GM12891 (cell line): ENCODE measurements at places on chromosomes 16 and 17.

DNA sequence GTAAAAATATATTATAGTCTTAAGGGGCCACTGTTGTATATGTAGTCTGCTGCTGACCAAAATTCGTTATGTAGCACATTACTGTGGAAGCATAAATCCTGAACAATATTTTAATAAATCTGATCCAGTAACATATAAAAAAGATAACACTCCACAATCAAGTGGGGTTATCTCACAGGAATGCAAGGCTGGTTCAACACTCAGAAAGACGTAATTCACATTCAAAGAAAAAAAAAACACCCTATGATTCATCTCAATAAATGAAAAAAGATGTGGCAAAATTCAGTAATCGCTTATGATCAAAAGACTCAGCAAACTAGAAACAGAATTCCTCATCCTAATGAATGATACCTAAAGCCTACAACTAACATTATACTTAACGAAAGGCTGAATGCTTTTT, 47.8 kb downstream of the CREBBP start:
- DNase-seq: no peak

DNA sequence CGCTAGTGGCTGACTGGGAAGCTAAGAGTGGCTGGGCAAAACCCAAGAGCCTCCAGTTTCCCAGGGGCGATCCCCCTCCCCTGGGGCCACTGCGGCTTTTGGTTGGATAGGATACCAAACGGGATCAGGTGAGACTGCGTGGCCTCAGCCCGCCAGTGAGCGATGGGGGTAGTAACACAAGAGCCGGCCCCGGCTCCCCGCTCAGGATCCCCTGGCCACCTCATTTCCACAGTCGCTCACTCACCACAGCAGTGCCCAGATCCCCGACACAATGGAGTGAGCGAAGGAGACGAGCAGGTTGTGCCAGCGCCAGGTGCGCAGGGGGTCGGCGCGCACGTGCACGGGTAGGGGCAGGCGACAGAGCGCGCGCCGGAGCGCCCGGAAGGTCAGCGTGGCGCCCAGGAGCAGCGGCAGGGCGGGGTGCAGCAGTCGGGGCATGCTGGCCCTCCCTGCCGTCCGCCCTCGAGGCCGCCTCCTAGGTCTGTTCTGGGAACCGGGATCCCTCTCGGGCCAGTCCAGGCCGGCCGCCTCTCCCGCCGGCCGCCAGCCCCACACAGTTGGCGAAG, 290 bp downstream of the TLCD1 start:
- DNase-seq: no peak

DNA sequence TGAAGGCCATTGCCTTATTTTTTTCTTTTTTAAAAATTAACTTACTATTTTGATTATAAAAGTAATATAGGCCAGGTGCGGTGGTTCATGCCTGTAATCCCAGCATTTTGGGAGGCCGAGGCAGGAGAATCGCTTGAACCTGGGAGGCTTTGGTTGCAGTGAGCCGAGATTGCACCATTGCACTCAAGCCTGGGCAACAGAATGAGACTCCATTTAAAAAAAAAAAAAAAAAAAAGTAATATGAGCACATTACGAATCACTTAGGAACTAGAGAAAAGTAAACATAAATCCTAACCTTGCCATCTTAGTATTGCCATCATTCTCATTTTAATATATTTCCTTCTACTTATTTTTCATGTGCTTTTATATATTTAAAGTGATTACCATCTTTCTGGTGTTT, 12.9 kb upstream of the TACO1 start:
- DNase-seq: no peak

- no peak for DNase-seq
These were observed 1.7 kb upstream of the MAZ start for GRCh38 chr16:29804455-29805231.

GRCh38 chr17:29140051-29140621, 40.1 kb downstream of the MYO18A start:
- no peak for DNase-seq

DNA sequence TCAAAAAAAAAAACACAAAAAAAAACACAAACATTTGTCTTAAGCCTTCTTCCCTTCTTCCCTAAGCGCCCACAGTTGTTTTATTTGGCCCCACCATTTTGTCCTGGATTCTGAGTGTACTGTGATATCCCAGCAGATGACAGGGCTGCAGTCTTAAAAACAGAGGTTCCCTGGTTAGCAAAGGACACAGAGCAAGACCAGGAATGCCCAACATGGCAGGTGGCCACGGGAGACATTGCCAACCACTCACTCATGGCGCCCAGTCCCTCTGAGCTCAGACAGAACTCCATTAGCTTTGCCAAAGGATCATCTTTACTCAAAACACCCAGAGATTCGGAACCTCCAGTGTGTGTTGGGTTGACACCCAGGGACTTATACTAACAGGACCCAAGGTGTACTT, 249.3 kb downstream of the MRTFB start:
- DNase-seq: no peak

GRCh38 chr16:48041981-48042421, 113.8 kb downstream of the ABCC12 start:
- DNase-seq: no peak

GRCh38 chr16:49651996-49652395, 203.9 kb downstream of the ZNF423 start:
- no peak for DNase-seq

DNA sequence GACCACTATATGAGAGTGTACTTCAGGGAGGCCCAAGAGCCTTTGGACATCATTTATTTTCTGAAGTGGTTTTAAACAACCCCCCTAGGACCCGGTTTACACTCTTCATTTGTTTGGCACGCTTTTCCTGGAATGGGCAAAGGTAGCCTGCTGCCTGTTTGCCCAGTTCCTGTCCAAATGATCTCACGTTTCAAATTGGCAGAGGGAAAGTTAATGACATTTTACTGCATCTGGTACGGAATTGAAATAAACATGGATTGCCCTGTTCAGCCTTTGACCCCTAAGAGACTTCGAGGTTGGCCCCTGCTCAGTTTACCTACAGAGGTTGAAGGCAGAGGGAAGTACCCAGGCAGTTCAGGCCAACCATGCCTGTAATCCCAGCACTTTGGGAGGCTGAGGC, 5.8 kb upstream of the RPRML start:
- DNase-seq: no peak

- DNase-seq: no peak
These were observed 8.0 kb downstream of the CDK5R1 start for GRCh38 chr17:32494621-32495358.

DNA sequence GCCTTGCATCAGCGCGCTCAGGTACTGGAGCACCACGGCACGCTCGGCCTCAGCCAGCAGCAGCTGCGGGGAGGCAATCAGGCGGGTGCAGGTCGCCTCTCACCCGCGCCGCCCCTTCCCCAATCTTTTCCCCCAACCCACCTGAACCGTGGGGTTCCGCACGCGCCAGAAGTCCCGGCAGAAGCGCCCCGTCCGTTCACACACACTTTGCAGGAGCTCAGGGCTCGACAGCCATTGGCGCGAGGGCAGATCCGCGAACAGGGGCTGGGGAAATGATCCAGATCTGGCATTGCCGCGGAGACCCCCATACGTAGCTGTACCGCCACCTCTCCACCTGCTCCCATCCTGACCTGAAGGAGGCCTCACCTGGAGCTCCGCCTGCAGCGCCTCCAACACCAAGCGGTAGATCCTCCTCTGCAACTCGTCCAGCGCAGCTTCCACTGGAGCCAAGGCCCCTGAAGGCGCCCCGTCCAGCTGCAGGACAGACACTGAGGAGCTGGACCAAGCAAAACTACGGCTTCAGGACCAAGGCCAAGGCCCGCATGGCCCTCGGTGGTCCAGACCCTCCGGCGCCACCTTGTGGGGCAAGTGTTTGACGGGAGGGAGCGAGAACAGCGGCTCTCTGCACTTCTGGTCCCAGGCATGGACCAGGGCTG, 1.4 kb upstream of the MATCAP1 start:
- DNase-seq: no peak

DNA sequence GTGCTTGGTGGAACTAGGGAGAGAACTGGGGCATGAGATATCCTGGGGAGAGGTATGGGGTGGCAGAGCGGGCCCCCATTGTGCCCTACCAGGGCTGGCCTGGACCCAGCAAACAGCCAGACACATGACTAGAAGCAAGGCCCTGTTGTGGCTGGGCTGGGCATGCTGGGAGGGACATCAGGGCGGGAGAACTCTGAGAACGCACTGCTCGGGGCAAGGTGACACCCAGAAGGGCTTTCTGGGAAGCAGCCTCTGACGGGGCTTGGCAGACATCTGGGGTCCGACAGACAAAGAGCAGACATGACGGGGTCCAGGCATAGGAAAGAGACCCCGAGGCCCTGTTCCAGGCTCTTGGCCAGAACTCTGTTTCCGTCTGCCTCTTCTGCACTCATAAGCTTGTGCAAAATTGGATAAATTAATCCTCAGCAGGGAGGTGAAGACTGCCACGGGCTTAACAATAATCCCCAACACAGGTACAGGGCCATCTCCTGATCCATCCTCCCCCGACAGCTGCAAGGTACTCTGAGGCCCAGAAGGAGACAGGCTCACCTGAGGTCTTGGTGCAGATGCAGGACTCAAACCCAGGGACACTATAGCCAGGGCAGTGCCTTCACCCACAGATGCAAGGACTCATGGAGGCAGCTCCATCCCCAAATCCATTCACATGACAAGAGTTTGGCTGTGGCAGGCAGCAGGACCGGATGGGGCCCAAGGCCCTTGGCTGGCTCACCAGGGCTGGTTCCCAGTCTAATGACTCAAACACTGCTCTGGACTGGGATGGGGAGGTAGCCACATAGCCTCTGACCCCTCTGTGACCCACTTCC, 5.4 kb downstream of the SREBF1 start:
- DNase-seq: no peak

- DNase-seq: no peak
These were observed 2.8 kb downstream of the PLCD3 start for GRCh38 chr17:45129426-45129939.

- no peak for DNase-seq
These were observed 298.1 kb upstream of the IRX5 start for GRCh38 chr16:54632322-54633220.

- DNase-seq: no peak
These were observed 101.1 kb downstream of the FOXL1 start for GRCh38 chr16:86679490-86679889.

- DNase-seq: no peak
These were observed 11.5 kb downstream of the SMG6 start for GRCh38 chr17:2292100-2292499.

DNA sequence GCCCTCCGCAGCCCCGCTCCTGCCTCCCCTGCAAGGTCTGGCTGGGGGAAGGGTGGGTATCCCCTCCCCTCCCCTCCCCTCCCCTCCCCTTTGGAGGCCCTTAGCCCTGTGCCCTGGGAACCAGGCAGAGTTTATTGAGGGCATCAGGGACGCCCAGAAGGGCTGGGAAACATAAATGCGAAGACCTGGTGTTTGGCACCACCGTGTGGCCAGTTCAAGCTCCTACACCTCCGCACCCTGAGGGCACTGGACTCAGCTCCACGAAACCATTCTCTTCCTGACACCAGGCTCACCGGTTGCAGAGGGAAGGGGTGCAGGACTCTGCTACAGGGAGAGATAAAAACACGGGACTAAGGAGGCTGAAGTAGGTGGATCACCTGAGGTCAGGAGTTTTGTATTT, 1.0 kb upstream of the AIPL1 start:
- DNase-seq: peak; percentile 78

GRCh38 chr17:68580236-68580770, 20.9 kb downstream of the FAM20A start:
- no peak for DNase-seq

DNA sequence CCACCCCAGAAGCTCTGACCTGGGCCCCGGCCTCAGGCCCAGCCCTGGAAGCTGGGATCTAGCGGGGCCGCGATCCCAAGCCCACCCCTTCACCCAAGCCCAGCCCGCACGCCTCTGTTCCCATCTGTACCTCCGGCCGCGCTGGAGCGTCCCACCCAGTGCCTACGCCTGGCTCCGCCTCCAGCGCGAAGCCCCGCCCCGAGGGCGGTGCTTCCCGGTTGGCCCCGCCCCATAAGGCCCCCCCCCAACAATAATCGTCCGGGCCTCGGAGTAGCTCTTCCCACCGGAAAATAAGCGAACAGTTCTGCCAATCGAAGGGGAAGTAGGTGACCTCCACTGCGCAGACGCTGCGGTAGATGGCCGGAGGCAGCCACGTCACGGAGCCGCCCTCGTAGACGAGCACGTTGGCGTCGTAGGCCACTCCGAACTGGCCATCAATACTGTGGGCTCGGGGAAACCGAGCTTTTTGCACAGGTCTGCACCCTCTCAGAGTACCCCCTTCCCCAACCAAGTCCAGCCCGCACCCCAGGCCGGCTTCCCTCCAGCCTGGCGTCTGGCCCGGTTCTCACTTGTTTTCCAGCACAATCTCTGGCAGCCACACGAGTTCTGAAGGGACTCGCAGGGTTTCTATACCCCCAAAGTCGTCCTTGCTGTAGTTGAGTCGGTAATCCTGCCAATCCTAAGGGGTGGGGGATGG, 1.1 kb downstream of the CHRNE start:
- peak; percentile 12 for DNase-seq

DNA sequence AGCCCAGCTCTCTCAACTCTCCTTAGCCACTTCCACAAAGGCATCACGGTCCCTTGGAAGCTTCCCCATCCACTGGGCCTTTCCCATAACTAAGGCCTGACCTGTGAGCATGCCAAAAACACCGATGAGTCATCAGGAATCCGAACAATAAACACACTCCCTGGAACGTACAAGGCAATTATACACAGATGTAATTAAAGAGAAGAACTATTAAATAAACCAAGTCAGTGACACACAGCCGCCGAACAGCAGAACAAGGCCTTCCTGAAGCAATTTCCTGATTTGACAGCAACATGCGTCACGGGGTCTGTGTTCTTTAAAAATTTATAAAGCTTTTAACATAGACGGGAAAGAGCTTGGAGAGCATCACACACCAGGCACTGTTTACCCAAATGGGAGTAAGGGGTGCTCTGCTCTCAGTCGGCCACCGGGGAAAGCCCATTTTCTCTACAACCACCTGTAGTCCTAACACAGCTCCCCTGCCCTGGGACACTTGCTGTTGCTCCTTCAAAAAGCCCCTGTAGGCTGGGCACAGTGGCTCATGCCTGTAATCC, 29.4 kb downstream of the COG7 start:
- DNase-seq: no peak

GRCh38 chr16:28554634-28555423, 1.1 kb downstream of the SGF29 start:
- no peak for DNase-seq
